ENCODE measurements at places on chromosomes 13 and 19.

- DNase-seq = no peak
These were observed 293.2 kb downstream of the EFNB2 start for GRCh38 chr13:106241974-106242953.

DNA sequence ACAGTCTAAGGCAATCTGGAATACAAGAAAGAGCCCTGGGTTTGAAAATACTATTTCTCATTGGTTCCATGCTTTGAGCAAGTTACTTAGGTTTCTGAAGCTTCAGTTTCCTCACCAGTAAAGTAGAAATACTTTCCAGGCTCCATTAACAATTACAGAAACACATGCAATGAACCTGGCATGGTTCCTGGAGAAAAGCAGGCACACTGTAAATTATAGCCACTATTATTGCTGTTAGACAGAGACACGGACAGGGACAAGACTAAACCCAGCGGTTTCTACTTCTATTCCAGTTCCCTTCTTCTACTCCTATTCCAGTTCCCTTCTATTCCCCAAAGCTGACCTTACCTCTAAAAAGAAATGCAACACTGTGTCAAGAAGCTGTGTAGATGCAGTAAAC is 41.2 kb downstream of the MIPEP start:
- DNase-seq = no peak

DNA sequence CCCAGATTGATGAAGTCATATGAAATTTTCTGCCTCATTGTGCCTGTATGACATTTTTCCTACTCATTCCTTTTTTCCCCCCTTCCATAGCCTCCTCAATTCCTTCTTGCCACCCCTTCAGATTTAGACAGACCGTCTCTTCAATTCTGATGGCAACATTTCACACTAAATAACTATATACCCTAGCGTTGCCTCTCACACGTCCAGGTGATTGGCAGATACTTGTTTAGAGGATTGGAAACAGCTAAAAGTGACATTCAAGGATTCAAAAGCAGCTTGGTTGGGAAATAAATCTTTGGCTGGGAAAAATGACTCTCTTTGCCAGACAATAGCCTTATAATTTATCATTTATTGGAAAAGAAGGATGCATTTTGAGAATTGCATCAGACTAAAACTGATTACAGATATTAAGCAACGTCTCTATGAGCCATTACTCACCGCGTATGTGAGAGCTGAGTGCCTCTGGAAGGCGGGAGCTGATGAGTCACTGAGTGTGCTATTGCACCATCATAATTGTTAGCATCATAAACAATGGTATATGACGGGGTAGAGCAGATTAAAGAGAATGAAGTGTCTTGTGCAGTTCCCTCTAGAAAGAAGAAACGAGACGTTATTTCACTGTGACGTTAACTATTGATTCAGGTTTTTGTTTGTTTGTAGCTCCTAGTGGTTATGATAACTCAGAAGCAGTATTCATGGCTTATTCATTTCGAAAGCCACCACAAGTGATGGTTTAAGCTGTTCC is 61.1 kb upstream of the FAM216B start:
- no peak for DNase-seq

GRCh38 chr19:15220833-15221232 is 11.4 kb downstream of the EPHX3 start:
- no peak for DNase-seq

DNA sequence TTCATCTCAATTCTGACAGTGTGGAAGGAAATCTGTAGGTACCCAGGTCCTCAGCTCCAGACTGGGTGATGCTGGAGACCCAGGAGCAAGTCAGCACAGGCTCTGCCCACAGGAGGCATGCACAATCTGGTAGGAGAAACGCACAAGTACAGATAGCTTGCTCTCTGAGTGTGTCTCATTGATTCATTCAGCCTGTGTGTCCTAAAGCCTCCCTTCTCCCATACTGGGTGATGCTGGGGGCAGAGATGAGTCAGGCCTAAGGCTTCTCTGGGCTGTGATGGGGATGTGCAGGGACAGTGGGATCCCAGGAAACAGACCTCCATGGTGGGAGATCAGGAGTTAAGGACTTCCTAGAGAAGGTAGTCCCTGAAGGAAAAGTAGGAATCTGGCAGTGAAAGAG is 6.8 kb downstream of the ZNF526 start:
- DNase-seq = no peak

- DNase-seq = no peak
These were observed 21.7 kb downstream of the MAU2 start for GRCh38 chr19:19342086-19343015.

- DNase-seq = no peak
These were observed at the start of gene GDF15 for GRCh38 chr19:18385675-18386542. TSS of gene GDF15 (plus strand) at chr19:18386158. CDS start at chr19:18386190, 32 bp downstream.

DNA sequence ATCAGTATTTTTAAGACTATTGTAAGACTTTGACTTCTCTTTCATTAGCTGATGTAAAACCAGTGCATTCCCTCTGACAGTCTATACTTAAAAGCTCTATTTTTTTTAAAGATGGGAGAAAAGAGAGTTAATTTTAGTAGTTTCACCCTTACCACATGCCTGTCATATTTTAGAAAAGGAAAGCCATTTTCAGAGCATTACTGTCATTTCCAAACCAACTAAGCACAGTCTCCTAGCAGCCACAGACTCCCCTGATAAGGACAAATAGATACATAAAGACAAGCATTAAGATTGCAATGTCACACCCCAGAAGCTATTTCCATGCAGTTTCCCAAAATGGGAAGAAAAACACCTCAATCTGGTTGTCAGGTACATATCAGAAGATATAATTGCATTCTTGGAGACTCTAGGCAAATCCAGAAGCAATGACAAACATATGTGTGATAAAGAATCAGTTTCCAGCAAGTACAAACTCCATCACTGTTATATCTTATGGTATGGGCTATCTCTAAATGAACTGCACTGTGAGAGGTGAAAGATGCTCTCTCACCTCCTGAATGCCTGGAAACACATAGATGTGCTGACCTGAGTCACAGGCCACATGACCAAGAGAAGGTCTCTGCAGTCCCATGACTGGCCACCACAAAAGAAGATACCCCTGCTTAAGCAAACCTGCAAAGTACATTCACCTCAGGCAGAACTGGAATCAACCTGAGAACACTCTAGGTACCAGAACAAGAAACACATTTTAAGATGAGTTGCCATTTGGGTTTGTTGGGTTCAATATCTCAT is 303.3 kb downstream of the POU4F1 start:
- DNase-seq = no peak

DNA sequence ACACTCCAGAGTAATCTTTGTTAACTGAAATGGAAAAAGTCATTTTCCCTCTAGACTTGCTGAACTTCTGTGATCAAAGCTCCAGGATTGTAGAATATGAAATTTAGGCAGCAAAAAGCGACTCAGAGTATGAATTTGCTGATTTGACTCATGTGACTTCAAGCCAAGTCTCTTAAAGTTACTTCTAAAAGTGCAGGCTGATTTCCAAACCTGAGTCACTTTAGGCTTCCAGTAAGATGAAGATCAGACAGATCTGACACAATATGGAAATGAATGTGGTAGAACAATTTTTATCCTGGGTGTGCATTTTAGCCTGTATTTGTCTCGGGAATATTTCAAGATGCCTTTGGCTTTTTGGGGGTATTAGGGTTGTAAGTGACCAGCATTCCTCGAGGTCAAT is 151.0 kb upstream of the TMTC4 start:
- no peak for DNase-seq

DNA sequence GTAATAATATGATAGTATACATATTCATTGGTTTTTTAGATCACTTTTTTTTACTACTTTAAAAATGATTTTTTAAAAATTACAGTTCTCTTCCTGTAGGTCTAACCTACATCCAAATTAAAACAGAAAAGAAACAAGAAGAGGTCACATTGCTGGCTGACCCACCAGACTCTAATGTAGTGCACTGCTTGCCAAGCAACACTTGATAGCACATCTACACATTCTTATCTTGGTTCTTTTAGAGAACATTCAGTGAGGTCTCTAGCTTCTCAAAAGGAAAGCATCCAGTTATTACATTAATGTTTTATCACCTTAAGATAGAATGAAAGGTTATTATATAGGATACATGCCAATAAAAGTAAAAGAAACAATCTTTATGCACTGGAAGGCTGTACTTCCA is 35.6 kb downstream of the NDFIP2 start:
- no peak for DNase-seq

DNA sequence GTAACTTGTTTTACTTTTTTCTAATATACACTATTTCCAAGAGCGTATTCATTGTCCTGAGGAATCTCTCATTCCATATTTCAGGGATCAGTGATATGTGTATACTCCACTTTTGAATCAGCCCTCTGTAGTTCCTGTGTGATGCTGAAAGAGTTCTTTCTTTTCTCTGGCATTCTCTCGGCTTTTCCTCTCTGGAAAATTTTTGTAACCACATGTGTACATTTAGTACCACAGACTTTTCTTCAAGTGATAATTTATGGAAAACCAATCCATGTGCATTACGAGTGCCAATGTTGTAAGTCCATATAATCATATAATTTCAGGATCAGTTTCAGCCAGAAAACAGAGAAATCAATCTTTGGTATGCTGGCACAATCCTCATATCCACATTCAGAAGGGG is 102.2 kb upstream of the MBNL2 start:
- no peak for DNase-seq

DNA sequence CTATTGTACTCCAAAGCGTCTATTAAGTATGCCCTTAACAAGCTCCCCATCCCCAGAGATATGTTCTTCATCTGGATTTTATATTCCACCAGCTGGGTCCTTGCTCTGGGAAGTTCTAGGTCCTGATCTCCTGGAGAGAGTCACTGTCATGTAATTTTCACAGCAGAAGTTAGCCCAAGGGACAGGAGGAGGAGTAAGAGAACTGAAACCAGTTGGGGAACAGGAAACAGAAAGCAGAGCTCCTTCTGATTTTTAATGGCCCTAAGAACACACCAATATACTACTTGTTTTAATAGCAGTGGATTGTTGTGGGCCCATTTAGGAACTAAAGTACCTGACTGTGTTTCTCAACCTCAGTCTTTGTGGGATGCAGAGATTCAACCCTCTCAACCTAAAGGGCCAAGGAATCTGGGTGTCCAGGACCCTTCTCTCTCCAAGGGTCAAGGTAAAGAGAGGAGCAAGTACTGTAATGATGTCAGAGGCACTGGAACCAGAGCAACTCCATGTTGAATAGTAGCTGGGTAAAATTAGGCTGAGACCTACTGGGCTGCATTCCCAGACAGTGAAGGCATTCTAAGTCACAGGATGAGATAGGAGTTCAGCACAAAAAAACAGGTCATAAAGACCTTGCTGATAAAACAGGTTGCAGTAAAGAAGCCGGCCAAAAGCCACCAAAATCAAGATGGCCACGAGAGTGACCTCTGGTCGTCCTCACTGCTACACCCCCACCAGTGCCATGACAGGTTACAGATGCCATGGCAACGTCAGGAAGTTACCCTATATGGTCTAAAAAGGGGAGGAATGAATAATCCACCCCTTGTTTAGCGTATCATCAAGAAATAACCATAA is 8.1 kb upstream of the FPR3 start:
- no peak for DNase-seq

GRCh38 chr13:30577401-30577852 is 40.3 kb upstream of the USPL1 start:
- no peak for DNase-seq

DNA sequence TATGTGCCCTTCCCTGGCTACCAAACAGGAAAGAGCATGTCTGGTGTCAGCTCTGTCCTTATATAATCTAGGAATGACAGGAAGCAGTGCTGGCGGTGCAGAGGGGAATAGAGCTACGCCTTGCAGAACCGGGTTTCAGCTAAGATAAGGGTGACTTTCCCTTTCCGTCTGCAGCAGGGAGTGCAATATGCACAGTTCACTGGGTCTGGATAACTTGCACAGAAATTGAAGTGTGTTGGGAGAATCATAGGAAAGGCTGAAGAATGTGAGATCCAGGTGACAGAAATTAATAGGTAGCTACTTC is 90.0 kb upstream of the TSHZ3 start:
- DNase-seq = no peak

DNA sequence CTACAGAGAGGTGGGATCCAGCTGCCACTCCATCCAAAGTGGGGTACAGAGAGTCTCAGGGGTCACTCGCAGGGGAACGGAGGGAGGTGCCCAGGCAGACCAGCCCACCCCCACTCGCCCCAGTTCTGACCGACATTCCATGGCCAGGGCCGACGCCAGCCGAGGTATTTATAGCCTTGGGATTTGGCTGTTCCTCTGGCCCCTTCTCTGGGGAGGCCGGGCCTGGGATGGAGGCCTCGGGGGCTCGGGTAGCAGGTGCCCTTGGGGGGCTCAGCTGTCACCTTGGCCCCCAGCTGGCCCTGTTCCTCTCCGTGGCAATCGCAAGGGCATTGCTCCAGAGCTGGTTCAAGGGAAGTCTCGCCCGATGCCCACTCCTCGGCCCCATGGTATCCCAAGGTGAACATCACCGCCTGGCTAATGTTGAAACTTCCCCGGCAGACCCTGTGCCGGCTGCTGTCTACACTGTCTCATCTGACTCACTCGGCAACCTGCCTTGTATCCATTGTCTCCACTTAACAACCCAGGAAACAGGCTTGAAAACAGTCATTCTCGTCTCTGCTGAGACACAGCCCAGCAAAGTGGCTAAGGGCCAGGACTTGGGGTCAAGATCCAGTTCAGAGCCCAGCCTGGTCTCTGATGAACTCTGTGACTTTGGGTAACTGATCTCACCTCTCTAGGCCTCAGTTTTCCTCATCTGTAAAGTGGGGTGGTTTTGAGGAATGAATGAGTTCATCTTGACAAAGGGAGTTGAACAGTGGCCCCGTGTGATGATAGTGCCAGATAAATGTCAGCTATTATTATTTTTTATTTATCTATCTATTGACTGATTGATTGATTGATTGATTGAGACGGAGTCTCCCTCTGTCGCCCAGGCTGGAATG is 9.7 kb downstream of the PRKACA start:
- DNase-seq = no peak

DNA sequence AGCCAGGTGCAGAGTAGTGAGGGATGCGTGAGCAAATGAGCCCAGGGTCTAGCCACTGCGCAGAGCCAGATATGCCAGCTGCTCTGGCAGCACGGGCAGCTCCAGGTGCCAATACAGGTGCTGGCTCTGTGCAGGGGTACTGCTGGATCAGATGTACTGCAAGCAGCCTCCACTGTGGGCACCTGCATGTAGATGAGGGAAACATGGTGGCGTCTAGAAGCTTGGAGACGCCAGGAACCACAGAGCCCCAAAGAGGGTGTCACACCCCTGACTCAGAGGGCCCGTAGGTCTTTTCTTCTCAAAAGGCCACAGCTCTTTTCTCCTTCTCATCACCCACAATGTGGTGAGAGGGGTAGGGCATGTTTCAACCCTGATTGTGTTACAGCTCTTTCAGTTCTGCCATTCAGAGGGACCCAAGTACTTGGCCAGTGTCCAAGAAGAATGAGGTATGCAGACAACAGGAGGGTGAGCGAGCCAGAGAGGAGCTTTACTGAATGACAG is 244.4 kb upstream of the SLITRK1 start:
- DNase-seq = no peak
